ENCODE measurements at places on chromosomes 6 and 20. TPM values are rescaled to one million over a fixed set of nuclear protein-coding genes. Genes with fewer than 3 reads are reported as not detected.

DNA sequence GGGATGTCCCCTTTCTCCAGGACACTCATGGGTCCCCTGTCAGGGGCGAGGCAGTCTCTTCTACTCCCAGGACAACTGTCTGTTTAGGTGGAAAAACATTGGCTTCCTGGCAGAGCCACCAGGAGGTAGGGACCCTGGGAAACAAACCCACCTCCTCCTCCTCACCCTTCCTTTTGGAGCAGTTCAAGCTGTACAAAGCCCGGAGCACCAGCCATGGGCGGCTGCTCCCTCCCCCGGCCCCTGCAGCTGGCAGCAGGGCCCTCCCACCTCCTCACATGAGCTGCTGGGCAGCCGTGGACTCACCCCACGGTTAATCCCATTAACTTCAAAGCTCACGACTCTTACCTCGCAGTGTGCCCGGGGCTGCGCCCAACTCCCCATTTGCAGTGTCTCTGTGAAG, 48.6 kb downstream of the CDH4 start:
- no peak for DNase-seq

Gene ADGB
- total RNA-seq: not detected

GRCh38 chr20:7375905-7376304, 564.4 kb downstream of the HAO1 start:
- no peak for DNase-seq

Gene FAM217A
- total RNA-seq: not detected

DNA sequence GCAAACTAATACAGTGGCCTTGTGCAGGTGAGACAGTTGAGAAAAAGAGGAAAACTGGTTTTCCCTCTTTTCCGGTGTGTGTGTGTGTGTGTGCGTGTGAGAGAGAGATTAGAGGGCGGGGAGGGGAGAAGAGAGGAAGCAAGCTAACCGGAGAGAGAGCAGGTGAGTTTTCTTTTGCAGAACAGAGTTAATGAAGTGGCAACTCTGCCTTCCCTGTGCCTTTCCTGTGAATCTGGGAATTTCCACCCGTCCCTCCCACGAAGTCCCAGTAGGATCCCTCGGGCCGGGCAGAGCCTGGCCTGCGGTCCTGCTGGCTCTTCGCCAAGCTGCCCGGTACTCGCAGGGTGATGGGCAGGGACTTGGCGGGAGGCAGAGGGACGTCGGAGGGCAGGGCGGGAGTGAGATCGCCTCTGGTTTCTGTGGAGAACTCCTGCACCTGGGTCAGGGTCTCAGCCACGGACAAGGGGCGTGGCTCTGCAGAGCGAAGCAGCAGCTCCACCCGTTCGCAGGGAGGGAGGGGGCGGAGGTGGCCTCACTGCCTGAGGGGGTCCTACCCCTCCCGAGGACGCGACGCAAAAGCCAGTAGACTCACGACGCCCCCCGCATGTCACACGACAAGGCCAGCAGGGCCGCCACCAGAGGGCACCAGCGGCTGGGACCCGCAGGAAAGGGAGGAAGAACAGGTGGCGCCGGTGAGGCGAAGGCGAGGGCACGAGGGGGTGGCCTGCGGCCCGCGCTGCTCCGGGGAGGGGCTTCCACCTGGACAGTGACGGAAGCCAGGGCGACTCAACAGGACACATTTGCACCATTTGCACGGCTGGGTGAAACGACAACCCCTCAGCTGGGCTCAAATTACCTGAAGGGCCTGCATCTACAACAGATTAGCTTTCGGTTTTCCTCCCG, 51.2 kb upstream of the RNF182 start:
- peak; percentile 93 for DNase-seq

GRCh38 chr6:134324766-134325165, 6.9 kb upstream of the SGK1 start:
- DNase-seq: no peak

- DNase-seq: no peak
Observed at GRCh38 chr6:167136376-167136775, 13.5 kb downstream of the CCR6 start.

Gene VSX1
- total RNA-seq: not detected

Gene GNMT
- 1.4 TPM for total RNA-seq

Gene CLDN20
- not detected for total RNA-seq

GRCh38 chr6:105319331-105319730, 83.6 kb downstream of the PREP start:
- DNase-seq: no peak

GRCh38 chr6:91487696-91488392, 901.0 kb upstream of the MAP3K7 start:
- DNase-seq: no peak

GRCh38 chr20:4724459-4725262, 3.0 kb downstream of the PRND start:
- DNase-seq: no peak

GRCh38 chr20:58719971-58720371, 27.4 kb downstream of the NPEPL1 start:
- DNase-seq: no peak

Gene SSTR4
- not detected for total RNA-seq

DNA sequence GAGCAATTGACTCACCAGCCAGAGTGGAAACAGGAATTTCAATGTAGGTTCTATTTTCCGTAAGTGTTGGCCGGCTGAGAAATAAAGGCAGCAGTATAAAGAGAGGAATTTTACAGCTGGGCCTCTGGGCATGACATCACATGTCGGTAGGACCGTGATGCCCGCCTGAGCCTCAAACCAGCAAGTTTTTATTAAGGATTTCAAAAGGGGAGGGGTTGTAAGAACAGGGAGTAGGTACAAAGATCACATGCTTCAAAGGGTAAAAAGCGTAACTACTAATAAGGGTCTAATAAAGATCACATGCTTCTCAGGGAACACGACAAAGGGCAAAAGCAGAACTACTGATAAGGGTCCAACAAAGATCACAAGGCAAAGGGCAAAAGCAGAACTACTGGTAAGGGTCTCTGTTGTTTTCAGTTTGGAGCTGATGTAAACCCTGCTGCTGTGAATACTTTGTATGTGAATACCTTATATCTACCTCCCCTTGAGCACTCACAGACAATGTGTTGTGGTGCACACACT, 9.0 kb upstream of the TULP4 start:
- DNase-seq: no peak

DNA sequence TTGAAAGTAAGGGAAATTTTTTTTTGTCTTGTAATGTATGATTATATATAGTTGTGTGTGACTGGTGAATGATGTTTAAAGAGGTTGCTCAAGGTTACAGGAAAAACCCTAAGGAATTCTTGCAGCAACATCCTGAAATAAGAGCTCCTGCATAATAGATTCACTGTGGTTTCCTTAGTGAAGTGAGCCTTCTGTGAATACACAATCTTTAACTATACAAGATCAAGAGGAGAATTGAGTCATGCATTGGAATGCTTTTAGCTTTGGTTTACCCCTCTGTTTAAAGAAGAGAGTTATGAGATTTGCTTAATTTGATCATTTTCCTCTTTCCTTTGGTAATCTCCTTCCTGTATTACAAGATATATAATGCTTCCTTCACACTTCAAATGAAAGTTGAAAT, 141.6 kb upstream of the EYA4 start:
- no peak for DNase-seq

Gene HLA-DPA1
- 491 TPM for total RNA-seq

DNA sequence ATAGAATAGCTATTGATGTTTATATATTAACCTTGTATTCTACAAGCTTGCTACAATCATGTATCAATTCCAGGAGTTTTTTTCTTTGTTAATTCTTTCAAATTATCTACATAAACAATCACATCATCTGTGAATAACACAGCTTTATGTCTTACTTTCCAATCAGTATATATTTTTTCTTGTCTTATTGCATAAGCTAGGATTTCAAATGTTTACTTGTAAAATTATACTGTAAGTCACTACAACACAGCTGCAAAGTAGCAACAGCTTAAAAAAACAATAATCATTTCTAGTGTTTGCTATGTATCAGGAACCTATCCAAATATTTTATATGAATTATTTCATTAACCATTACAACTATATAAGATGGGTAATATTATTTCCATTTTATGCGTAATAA, 270.4 kb downstream of the KIF16B start:
- DNase-seq: no peak

- DNase-seq: no peak
Observed at GRCh38 chr6:33317419-33317668, 200 bp downstream of the ZBTB22 start.

GRCh38 chr20:11234608-11235007, 560.8 kb upstream of the JAG1 start:
- DNase-seq: no peak

DNA sequence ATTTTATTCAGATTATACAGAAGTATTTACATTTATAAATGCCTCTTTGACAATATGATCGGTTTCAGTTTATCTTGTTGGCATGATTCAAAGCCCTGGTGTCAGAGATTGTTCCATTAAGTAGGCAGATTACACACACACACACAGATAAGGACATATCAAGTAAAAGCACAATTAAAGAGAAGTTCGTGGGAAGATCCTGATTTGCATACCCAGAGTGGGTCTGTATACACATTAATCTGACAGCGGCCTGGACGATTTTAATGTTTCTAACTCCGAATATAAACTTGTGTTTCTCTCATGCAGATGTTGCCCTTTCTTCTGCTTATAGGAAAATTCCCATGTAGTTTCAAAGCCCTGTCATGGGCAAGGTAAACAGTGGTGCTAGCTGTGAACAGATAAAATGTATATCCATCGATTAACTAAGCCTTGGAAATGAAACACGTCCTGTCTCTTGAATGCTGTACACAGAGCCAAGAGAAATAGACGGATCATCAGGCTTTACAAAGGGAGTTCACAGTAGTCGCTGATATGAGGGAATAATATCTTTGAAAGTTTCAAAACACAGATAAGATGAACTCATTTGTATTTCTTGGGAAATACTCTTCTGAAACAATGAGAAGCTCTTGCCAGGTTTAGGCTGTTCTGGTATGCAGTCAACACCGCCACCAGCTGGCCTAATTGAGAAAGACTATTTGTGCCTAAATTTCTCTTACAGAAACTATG, 108.2 kb upstream of the GMDS start:
- no peak for DNase-seq

Gene PRPH2
- total RNA-seq: 1.2 TPM

GRCh38 chr20:57749131-57749690, 39.4 kb upstream of the PMEPA1 start:
- no peak for DNase-seq

DNA sequence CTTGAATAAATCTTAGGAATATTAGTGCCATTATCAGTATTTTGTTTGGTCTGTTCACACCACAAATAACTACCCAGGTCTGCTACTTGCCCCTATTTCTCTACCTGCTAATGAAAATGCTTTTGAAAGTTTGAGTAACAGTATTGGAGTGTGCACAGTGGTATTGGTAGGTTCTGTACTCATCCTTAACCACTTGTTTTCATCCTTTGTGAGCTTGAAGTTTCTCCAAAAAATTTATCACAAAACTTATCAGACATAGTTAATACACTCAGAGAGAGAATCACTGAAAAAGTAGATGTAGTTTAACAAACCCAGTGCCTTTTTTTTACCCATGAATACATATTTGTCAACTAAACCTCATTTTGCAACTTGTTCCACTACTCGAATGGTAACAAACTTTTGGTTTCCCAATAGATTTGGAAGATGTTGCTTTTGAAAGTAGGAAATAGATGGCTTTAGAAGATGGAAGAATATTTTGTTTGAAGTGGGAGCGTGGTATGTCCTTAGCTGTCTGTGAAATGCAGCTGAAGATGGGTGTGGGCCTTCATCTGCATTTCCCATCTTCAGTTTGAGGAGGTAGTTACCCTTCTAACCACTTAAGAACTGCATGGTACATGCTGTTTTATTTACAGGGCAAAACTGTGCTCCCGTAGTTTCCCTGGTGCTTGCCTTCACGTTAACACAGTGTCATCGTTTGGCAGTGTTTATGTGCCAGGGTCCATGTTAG, 9.0 kb downstream of the PTPN1 start:
- no peak for DNase-seq

Gene HLA-DQB2
- total RNA-seq: 62.8 TPM
